ENCODE measurements at places on chromosomes 3 and 15.

- DNase-seq, result no peak
Measured at GRCh38 chr15:67769497-67770357, 55.6 kb upstream of the SKOR1 start.

- no peak for DNase-seq
Measured at GRCh38 chr15:43189296-43189695, 4.1 kb downstream of the CCNDBP1 start.

DNA sequence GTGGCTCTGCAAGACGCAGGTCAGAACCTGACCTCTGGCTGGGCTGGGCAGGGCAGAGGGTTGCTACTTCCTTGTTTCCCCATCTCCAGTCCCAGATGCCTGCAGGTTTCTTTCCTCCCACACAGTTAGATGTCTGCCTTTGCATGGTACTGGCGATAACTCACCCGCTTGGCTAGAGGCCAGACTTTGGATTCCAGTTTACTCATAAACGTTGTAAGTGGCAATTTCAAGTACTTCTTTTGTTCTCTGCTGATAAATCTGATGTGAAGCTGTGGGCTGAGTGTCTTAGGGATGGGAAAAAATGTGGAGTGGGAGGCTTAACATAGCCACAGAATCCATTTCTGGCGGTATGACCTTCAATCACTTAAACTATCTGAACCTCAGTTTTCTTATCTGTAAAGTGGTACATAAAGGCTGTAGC lies 194.2 kb downstream of the EBLN2 start:
- DNase-seq, result peak; percentile 78

DNA sequence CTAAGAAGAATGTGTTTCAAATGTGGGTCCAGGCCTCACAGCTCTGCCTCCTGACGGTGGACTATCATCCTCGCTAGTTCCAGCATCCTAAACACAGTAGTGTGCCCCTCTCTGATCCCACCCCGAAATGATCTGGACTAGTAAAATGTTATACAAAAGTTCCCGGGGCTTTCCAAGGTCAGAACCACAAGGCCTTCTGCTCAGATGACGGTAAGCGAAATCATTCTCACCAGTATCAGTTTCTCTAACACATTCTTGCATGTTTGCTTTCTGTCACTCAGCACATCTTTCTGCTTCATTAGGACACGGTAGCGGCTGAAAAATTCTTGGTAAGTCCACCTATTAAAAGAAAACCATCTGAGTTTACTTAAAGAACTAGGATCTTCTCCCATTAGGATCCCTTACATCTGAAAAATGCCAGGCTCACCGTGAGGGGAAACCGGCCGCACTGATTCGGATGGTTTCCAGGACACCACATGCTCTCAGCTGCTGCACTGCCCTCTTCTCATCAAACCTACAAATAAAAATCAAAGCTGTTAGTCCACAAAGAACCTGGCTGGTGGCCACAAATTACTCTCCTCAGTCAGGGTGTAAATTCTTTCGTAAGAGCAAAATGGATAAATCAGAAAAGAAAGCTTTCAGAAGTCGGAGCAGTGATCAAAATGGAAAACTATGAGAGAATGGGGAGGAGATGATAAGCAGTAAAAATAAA lies 83.9 kb upstream of the MYO5C start:
- no peak for DNase-seq

DNA sequence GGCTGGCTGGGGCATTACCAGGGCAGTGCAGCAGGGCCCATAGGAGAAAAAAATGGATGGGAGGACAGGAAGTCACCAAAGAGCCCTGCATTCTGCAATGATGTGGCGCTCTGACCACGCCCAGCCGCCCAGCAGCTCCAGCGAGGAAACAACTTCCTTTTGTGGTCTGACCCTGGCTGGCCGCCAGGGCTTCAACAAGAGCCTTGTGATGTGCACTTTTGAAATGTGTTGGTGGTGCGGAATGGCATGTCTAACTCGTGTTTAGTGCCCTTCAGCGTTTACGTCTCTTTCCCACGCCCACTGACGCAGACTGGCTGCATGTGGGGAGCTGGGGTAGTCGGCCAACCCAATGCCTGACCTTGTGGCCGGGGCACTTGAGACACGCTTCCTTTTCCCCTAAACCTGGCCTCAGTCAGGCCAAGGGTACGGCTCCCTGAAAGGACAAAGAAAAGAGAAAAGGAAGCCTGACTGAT lies 81.9 kb upstream of the CTNNB1 start:
- DNase-seq, result peak; percentile 76

DNA sequence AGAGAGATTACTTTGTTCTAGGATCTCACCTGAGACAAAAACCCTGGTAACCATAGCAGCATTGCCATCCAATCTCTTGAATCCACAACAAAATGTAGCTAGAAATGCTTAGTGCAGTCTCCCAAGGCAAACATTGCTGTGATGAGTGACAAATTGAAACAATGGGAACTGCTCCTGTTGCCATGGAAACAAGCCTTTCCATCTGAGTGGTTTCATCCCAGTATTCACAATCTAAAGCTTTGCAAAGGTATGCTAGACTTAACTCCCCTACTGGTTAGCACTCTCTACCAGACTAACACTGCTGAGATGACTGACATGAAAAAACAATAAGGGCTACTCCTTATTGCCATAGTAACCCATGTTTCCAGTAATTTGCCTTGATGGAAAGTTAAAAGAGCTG lies 172.6 kb upstream of the CNTN3 start:
- peak; percentile 19 for DNase-seq

Data from NCI-H748 treated with DMSO at 0.1 percent for 48 hours (cell line).